Kasumi-1 (cell line): ENCODE measurements at places on chromosomes 16 and 17.
A peak's percentile ranks its signal among the peaks of the same experiment; 100 is the strongest.

DNA sequence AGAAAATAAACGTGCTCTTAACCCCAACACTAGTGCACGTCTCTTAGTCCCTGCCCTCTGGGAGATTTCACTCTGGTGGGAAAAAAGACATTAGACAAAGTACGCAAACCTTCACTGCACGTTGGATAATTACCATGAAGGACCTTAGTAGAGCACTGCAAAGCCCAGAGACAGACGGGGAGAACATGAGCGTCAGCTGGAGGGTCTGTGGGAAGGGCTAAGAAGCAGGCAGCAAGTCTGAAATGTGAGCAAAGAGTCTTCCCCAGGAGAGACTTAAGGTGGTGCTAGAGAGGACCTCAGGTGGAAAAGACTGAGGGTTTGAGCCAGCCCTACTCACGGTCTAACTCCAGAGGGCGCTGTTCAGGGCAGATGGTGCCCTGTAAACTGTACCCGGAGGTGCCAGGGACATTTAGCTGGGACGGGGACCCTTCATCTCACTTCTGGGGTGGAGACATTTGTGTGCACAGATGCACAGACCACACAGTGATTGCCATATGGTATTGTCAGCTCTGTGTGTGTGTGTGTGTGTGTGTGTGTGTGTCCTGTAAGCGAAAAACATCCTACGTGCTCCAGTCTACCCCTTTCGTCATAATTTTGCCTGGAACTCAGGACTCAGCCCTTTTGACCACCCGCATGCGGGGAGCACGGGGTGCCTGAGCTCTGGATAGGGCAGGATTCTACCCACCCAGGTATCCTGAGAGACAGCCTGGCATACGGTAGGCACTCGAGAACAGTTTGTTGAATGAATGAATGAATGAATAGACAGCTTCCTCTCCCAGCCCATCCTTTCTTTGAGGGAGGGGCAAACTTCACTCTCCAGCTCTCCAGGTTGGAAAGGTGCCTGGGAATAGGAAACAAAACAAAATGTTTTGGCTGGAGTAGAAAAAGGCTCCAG lies 10.1 kb upstream of the STAC2 start:
- DNase-seq, result peak; percentile 94

- DNase-seq, result no peak
Measured at GRCh38 chr16:54411544-54411943, 125.0 kb upstream of the IRX3 start.

- peak; percentile 9 for DNase-seq
Measured at GRCh38 chr16:47643323-47644000, 182.3 kb downstream of the PHKB start.

GRCh38 chr17:81349397-81350319 lies 45.6 kb upstream of the BAHCC1 start:
- DNase-seq, result no peak

- DNase-seq, result no peak
Measured at GRCh38 chr17:56131431-56131830, 21.8 kb upstream of the ANKFN1 start.
